ENCODE measurements at places on chromosomes 3 and 15. TPM values are rescaled to one million over a fixed set of nuclear protein-coding genes. Genes with fewer than 3 reads are reported as not detected.

DNA sequence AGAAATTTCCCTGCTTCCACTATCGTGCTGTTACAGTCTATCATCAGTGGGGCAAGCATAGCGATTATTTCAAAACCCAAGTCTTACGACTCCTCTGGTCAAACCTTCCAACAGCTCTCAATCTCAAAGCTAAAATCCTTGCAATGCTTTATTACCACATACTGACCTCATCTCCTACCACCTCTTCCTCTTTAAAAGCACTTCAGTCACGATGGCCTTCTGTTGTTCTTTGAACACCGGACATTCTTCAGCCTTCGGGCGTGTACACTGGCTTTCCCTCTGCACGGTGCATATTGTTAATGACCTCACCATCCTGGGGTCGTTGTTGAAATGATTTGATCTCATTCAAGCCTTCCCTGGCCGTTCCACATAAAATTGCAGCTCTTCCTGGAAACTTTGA is 31.1 kb downstream of the MAGEL2 start:
- H3K4me1 ChIP-seq, result no peaks in the 10 kb centered on the region
- H3K36me3 ChIP-seq, result no peaks in the 10 kb centered on the region
- no peak overlapping the region for H3K27ac ChIP-seq
- DNase-seq, result no peak

Gene CPN2
- total RNA-seq, result not detected

DNA sequence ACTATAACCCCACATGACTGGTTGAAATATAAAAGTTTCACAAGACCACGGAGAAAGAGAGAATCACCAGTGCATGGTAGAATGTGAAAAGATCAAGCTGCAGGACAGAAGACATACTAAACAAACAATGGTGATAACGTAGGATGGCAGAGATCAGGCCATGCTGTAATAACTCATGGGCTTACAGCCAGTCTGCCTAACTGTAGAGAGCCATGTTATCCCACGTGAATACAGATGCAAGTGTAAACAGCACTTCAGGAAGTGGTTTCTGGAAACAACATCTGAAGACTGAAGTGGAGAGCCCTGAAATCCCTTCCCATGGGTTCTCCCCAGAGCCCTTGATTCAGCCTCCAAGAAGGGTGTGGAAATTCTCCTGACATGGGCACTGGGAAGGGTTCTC is 103.2 kb upstream of the SLCO2A1 start:
- DNase-seq, result no peak
- H3K36me3 ChIP-seq, result no peaks in the 10 kb centered on the region
- no peaks in the 10 kb centered on the region for H3K27me3 ChIP-seq
- no peak overlapping the region for H3K4me3 ChIP-seq

Gene SRP14
- 337 TPM for total RNA-seq

Gene WDR73
- total RNA-seq, result 33.6 TPM

Gene TKT
- total RNA-seq, result 132 TPM

Gene KNG1
- not detected for total RNA-seq

DNA sequence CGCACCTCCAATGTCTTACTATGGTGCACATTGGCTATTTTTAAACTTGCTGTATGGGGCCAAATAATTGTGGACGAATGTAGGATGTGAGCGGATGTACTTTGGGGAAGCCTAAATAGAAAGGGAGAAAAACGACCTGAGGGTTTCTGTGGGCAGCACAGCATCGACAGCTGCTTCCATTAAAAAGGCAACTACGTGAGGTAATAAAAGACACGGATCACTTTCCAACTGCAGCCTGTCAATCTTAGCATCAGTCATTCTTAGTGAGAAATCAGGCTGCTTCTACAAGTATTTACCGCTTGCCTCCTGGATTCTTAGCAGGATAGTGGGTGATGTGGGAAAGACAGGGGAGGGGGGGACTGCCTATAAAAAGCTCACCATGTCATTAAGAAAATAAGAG is 186.7 kb upstream of the SLC2A2 start:
- H3K4me3 ChIP-seq, result no peak overlapping the region
- H3K4me1 ChIP-seq, result no peaks in the 10 kb centered on the region
- H3K27me3 ChIP-seq, result no peaks in the 10 kb centered on the region
- DNase-seq, result no peak
- H3K36me3 ChIP-seq, result no peaks in the 10 kb centered on the region
- H3K27ac ChIP-seq, result no peak overlapping the region

DNA sequence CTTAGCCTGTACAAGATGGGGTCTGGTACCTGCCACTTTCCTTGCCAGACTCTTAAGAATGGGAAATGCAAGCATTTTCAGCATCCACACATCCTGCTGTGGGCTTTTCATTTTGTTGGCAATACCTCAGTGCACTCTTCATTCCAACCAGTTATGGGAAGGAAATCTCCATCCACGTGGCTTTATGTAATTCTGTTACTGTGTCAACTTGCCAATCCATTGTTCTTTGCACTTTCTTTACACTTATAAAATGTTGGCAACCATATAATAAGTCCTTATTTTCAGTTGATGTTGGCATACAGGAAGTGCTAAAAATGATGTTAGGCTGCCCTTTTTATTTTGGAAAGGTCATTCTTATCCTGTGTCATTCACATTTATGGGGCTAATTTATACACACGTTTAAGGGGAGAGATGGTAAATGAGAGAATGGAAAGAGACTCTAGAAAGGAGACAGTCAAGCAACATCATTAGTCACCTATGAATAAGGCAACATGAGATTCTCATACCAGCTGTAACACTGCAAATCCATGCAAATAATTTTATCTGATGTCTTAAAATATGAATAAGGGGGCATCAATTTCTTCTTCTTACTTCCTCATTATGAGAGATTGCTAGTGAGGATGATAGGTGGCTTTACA is 238.7 kb downstream of the CHST2 start:
- DNase-seq, result no peak
- H3K27me3 ChIP-seq, result no peaks in the 10 kb centered on the region
- H3K36me3 ChIP-seq, result no peaks in the 10 kb centered on the region
- H3K27ac ChIP-seq, result no peak overlapping the region

GRCh38 chr3:10010878-10011465 is 15.3 kb upstream of the FANCD2 start:
- H3K27ac ChIP-seq, result peak overlapping the region; percentile 71
- peak overlapping the region; percentile 86 for H3K4me3 ChIP-seq
- H3K4me1 ChIP-seq, result peaks cover 51% of the 10 kb centered on the region
- DNase-seq, result peak; percentile 80
- H3K27me3 ChIP-seq, result no peaks in the 10 kb centered on the region
- peaks cover 3% of the 10 kb centered on the region for H3K36me3 ChIP-seq

Gene HDGFL3
- total RNA-seq, result 113 TPM

GRCh38 chr3:192831801-192832347 is 85.8 kb downstream of the MB21D2 start:
- H3K27me3 ChIP-seq, result no peaks in the 10 kb centered on the region
- DNase-seq, result peak; percentile 51
- H3K36me3 ChIP-seq, result no peaks in the 10 kb centered on the region
- H3K4me1 ChIP-seq, result peaks cover 8% of the 10 kb centered on the region
- no peak overlapping the region for H3K4me3 ChIP-seq
- no peak overlapping the region for H3K27ac ChIP-seq

GRCh38 chr15:60326824-60327654 is 70.7 kb downstream of the ANXA2 start:
- H3K4me3 ChIP-seq, result no peak overlapping the region
- H3K36me3 ChIP-seq, result no peaks in the 10 kb centered on the region
- peak; percentile 75 for DNase-seq
- peaks cover 4% of the 10 kb centered on the region for H3K4me1 ChIP-seq
- no peak overlapping the region for H3K27ac ChIP-seq

DNA sequence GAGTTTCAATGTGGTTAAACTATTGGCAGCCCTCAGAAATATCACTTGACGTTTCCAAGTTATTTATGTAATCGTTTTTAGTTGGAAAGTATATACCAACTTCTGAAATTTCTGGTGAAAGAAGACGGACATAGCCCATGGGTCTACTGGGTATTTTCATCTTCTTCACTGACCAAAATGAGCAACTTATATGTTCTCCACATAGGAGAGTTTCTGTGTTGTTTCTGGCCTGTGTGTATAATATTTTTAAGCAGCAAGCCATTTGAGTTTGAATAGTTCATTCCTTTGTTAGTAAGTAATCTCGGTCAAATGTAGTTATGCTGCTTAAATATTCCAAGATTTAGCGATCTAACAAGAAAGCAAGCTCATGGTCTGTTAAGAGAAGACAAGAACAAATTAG is 57.3 kb downstream of the ADAMTSL3 start:
- H3K27ac ChIP-seq, result no peak overlapping the region
- peaks cover 2% of the 10 kb centered on the region for H3K4me1 ChIP-seq
- H3K36me3 ChIP-seq, result no peaks in the 10 kb centered on the region
- DNase-seq, result no peak

Gene TMEM266
- total RNA-seq, result 3.4 TPM

DNA sequence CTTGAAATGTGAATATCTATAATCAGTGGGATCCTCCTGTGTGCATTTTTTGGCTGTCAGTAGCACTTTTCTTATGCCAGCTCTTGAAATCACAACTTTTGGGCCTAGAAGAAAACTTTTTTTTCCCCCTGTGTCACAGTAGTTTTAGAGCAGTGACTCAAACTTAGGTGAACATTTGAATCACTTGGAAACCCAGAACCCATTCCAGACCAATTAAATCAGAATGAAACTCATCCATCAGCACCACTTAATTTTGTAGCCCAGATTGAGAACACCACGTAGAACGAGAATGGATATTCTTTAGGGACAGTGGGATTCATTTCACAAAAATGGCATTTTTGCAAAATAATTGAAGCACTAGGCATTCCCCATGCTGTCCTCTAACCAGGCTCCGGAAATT is 224.8 kb upstream of the NANOGP8 start:
- no peak for DNase-seq
- H3K27ac ChIP-seq, result no peak overlapping the region
- H3K36me3 ChIP-seq, result no peaks in the 10 kb centered on the region
- H3K4me1 ChIP-seq, result no peaks in the 10 kb centered on the region
- H3K27me3 ChIP-seq, result no peaks in the 10 kb centered on the region

DNA sequence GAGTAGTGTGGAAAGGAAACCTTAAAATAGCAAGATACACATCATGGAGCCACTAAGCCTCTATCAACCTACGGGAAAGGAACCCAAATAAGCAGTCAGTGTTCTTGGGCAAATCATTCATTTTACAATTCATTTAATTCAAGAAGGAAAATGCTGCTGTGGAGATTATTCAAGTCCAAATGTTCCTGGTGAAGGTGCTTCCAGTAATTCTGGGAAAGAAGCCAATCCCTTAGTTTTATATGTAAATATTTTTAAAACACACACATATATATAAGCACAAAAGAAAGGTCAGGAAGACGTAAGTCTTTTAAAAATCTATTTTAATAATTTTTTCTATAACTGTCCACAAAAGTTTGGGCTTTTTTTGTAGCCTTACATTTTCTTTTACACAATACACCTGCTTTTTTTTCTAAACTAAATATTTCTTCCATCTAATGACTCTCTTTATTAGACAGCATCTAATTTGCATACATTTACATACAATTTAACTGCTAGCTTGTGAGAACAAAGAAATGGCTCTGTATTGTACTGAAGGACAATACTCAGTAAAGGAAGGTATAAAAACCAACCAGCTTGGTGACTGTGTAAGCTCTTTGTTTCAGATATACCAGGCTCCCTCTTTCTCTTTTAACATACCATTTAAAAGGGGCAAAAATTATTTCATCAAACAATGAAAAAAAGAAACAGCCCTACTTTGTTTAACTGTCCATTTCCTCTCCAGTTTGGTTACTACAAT is 269.5 kb downstream of the ZBTB20 start:
- H3K4me3 ChIP-seq, result no peak overlapping the region
- no peaks in the 10 kb centered on the region for H3K27me3 ChIP-seq
- H3K27ac ChIP-seq, result no peak overlapping the region
- DNase-seq, result no peak
- H3K4me1 ChIP-seq, result no peaks in the 10 kb centered on the region

Gene TIMP4
- 8.7 TPM for total RNA-seq

DNA sequence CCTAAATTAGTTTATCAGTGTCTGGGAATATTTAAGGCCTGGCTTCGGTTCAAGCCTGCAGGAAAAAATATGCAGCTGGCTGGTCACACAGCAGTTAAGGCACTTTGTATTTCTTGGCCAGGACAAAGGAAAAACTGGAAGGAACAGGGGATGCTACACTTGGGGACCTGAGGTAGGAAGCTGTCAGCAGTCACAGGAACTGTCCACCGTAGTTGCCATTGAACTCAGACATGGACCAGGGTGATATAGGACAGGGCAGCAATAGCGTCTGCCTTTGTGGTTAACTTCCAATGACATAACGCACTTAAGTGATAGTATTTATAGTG is 49.1 kb downstream of the NR1D2 start:
- H3K27ac ChIP-seq, result no peak overlapping the region
- H3K36me3 ChIP-seq, result no peaks in the 10 kb centered on the region
- no peak for DNase-seq
- no peaks in the 10 kb centered on the region for H3K27me3 ChIP-seq
- H3K4me3 ChIP-seq, result no peak overlapping the region

All from spinal cord (tissue), 10 donors.